ENCODE measurements at places on chromosomes 1 and 21.

DNA sequence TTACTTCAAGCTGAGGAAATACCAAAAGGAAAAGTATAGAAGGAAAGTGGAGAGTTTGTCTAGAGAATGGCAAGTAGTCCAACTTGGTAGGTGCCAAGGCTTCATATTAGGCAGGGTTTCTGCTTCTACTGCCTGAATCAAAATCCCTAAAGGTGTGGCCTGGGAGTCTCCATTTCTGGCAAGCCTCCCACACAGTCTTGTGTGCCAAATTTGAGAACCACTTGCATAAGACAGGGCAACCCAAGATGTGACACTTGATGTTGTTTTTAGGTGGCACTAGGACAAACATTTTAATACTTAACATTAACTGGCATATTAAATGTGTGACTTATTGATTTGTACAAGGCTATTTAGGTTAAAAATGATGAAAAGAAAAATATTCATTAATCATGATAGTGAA lies 60.1 kb downstream of the ATG4C start:
- no peak for DNase-seq

DNA sequence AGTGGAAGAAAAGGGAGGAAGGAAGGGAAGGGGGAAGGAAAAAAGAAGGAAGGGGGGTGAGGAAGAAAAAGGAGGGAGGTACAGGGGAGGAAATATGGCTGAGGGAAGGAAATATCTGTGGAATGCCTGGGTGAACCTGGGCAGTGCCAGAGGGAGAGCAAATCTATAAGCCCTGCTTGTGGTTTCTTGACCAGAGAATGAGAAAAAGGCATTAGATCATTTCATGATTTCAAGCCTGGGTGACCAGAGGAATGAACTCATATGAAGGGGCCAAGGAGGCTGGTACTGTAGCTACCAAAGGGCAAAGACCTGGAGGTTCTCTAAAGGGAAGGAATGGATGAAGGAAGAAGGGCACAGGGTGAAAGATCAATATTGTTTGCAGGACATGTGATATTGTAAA lies 31.4 kb downstream of the GNG12 start:
- DNase-seq: no peak

DNA sequence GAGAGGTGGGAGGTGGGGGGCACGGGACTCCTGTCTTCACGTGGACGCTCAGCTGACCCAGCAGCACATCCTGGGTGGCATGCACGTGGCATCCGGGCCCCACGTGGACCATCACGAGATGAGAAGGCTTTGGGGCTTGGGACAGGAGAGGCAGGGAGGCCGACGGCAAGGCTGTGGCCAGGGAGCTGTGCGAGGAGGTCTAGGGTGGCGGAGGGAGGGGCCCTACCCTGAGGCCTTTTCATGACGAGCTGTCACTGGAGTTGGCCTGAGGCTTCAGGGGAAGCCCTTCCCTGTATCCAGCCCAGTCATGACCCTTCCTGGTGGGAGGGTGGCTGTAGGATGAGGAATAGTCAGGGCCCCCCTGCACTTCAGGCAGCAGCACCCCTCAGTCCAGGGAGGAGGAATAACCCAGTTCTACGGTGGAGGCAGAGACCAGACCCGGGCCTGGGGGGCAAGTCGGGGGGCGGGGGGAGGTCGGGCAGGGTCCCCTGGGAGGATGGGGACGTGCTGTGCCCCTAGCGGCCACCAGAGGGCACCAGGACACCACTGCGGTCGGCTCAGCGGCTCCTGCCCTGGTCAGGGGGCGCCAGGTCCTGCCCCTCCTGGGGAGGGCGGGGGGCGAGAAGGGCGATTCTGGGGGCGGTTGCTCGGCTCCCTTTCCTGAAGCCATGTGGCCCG lies 2.0 kb upstream of the PERM1 start:
- no peak for DNase-seq

- DNase-seq: no peak
Observed at GRCh38 chr1:75812065-75812464, 15.4 kb downstream of the MSH4 start.

GRCh38 chr1:153538315-153538821 lies 2.4 kb downstream of the S100A5 start:
- DNase-seq: peak; percentile 41

DNA sequence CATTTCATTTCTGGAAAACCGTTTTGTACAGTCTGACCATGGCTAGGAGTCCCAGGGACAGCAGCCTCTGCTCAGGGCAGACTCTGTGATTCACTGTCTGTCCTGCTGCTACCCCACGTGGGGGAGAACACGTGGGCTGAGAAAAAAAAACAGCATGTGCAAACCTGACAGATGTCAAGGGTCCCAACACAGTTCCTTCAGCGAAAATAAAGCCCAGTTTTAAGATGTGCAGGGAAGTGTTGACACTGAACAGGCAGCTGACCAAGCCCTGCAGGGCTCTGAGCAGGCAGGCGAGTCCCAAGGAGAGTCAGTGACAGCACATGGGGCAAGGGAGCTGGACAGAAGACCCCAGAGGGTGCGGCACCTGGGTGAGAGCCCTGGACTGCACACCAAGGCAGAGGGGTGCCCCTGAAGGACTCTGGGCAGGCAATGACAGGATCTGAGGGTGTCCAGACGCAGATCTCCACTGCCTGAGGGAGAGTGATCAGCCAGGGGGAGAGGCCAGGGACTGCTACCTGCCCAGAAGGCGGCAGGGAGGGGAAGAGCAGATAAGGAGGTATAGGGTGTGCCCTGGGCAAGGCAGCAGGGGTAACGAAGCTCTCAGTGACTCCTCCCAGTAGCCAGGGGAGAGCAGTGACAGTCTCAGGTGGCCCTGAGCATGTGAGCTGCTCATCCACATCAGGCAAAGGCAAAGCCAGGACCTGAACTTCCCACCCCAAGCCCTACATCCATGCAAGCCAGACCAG lies 5.1 kb upstream of the SPATC1L start:
- DNase-seq: peak; percentile 54

DNA sequence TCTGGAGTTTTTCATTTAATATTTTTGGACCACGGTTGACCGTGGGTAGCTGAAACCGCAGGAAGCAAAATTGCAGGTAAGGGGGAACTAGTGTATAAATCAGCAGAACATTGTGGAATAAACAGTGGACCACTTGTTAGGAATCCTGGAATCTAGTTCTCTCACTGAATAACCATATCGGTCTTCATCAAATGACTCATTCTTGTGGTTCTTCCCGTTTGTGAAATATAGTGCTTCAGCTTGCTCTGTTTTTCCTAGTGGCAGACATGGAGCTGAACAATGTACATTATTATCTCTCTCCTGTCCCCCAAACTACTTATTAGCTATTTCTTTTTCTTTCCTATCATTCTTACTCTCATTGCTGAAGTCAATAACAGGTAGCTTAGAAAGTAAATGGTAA lies 61.9 kb downstream of the HSPA13 start:
- DNase-seq: no peak

GRCh38 chr1:180425952-180426351 lies 76.4 kb downstream of the ACBD6 start:
- DNase-seq: no peak

GRCh38 chr1:40650075-40650474 lies 15.4 kb downstream of the RIMS3 start:
- DNase-seq: no peak

- no peak for DNase-seq
Observed at GRCh38 chr1:244029124-244029523, 22.0 kb upstream of the ZBTB18 start.

GRCh38 chr1:19310061-19310460 lies 1.9 kb downstream of the AKR7A2 start:
- peak; percentile 10 for DNase-seq

DNA sequence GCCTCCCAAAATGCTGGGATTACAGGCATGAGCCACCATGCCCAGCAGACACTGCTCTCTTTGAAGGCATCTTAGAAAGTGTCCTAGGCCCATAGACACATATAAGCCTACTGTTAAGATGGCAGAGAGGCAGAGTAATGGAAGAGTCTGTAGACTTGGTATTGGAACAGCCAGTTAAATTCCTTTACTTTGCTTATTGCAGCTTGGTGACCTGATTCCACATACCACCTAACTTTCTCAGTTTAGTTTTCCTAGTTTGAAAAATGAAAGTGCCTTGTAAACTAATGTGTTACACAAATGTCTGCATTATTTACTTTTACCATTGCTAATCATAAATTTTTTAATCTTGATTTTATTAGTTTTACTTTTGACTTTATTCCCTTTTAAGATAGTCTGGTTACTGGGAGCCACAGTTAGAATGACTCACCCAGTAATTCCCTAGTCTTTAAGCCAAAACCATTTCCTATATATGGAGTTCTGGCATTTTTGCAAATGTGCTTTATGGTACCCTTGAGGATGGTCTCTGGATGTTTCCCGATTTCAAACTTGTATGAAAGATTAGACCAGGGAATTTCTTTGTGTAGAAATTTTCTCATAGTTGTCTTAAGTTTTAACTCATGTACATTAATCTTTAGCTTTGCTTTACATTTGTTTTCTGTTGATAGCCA lies 6.4 kb downstream of the SMAP2 start:
- DNase-seq: no peak

GRCh38 chr1:239891621-239892358 lies 199.9 kb upstream of the FMN2 start:
- DNase-seq: no peak

- DNase-seq: no peak
Observed at GRCh38 chr1:240701412-240701811, 89.5 kb upstream of the GREM2 start.

- DNase-seq: no peak
Observed at GRCh38 chr1:180981596-180982387, 40.9 kb downstream of the STX6 start.

DNA sequence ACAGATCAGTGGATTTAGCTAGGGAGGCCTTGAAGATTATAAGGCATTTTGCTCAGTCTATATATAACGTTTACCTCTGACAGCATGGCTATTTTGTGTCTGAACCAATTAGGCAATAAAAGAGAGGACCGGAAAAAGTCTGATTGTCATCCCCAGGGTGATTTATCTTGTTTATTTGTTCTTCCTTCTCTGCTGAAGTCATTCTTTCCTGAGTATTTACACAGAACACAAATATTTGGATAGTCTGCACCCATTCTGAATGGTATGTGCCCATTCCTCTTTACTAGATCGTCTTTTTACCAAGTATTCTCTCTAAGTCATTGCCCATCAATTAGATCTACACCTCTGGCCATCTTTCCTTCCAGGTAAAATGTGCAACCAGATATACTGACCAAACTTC lies 1602.9 kb downstream of the KCNT2 start:
- no peak for DNase-seq

DNA sequence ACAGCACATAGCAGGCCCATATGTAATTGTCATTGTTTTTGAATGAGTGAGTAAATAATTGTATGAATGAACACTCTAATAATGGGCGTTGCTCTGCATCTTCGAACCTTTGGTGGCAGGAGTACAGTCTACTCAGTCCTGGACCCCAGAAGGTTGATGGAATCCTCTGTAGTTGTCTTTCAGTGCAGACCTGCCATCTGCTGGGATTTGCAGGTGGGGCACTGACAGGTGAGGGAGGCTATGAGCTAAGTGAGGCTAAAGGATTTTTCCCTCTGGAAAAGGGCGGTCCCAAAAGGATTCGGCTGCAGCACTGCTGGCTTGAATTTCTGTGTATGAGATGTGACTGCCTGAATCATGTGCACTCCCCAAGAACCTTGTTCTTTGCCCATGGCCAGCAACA lies 53.4 kb downstream of the PLXNA2 start:
- DNase-seq: no peak

All from RWPE2 (cell line).